Mesothelial cell of epicardium (in vitro differentiated cells): ENCODE measurements at places on chromosomes 7 and 10.

GRCh38 chr7:14936554-14936953, 34.0 kb upstream of the DGKB start:
- DNase-seq, result no peak
- H3K4me3 ChIP-seq, result no peak overlapping the region
- H3K27me3 ChIP-seq, result peaks cover 9% of the 10 kb centered on the region

- H3K36me3 ChIP-seq, result no peaks in the 10 kb centered on the region
- H3K27me3 ChIP-seq, result no peaks in the 10 kb centered on the region
- H3K4me1 ChIP-seq, result peaks cover 77% of the 10 kb centered on the region
- H3K4me3 ChIP-seq, result no peak overlapping the region
- H3K27ac ChIP-seq, result peak overlapping the region; percentile 83
Measured at GRCh38 chr10:71241114-71241829, 28.9 kb downstream of the UNC5B start.

DNA sequence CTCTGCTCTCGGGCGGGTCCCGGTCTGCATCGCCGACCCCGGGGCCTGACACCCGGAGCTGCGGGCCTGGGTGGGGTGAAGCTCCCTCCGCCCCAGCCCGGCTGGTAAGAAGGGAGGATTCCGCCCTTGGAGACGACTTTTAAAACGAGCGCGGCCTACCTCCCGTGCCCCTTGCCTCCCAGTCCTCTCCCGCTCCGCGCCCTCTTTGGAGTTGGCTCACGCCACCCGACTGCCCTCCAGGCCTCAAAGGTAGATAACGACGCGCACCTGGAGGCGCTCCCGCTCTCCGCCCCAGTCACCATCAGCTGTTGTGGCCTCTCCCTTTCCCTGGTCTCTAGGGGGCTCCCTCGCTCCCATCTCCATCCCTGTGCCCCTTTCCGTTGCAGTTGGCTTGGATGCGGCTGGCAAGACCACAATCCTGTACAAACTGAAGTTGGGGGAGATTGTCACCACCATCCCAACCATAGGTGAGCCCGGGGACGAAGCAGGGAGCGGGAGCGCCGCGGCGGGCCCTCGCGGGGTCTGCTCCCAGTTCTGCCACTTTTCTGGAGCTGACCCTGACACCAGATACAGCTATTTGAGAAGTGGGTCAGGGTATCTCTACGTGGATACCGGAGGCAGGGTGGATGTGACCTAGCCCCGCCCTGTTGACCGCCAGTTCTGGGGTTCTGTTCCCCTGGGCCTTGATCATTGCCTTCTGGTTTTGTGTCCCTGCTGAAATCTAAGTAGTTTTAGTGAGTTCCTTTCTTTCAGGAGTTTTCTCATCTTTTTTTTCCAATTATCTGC, 679 bp downstream of the ARF5 start:
- peaks cover 32% of the 10 kb centered on the region for H3K4me1 ChIP-seq
- peak overlapping the region; percentile 99 for H3K4me3 ChIP-seq
- peaks cover 19% of the 10 kb centered on the region for H3K36me3 ChIP-seq

GRCh38 chr7:24069751-24070150, 214.2 kb upstream of the NPY start:
- H3K4me1 ChIP-seq, result peaks cover 2% of the 10 kb centered on the region
- no peaks in the 10 kb centered on the region for H3K27me3 ChIP-seq
- DNase-seq, result no peak
- no peak overlapping the region for H3K4me3 ChIP-seq
- no peak overlapping the region for H3K27ac ChIP-seq
- H3K36me3 ChIP-seq, result no peaks in the 10 kb centered on the region

- peaks cover 4% of the 10 kb centered on the region for H3K36me3 ChIP-seq
- peaks cover 8% of the 10 kb centered on the region for H3K4me1 ChIP-seq
- no peak for DNase-seq
- no peaks in the 10 kb centered on the region for H3K27me3 ChIP-seq
Measured at GRCh38 chr7:29593459-29593858, 29.8 kb downstream of the PRR15 start.

DNA sequence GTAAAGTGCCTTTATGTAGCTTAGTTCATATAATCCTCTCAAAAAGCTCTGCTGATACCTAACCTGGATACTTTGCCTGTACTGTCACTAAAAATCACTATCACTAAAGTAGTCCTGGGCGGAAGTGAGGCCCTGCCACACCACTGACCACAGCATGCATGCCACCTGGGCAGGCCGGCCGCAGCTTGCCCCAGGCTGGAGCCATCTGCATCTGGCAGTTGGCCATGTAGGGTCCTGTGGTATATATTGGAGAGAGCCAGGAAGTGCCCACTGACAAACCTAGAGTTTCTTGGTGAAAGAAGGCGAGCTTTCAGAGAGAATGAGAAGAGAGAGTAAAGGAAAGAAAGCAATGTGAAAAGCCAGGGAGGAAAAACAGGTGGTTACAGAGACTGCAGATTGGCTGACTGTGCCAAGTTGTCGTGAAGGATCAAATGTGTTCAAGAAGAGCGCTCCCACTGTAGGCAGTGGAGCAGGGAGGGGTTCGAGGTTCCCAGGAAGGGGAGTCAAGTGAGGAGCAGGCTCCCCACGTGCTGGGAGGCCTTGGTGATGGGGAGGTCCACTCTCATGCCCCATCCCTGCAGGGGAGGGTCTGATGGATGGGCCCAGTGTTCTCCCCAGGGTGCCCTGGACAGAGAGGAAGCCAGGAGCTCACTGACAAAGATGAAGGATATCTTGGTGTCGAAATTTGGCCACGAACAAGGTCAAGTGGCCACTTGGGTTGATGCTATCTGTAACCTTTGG, 13.6 kb downstream of the LOXL4 start:
- peaks cover 17% of the 10 kb centered on the region for H3K36me3 ChIP-seq
- no peak overlapping the region for H3K27ac ChIP-seq
- no peak overlapping the region for H3K4me3 ChIP-seq
- DNase-seq, result no peak
- no peaks in the 10 kb centered on the region for H3K4me1 ChIP-seq

- no peak overlapping the region for H3K4me3 ChIP-seq
- DNase-seq, result no peak
- H3K27ac ChIP-seq, result no peak overlapping the region
- H3K36me3 ChIP-seq, result no peaks in the 10 kb centered on the region
- H3K4me1 ChIP-seq, result peaks cover 26% of the 10 kb centered on the region
- H3K27me3 ChIP-seq, result no peaks in the 10 kb centered on the region
Measured at GRCh38 chr10:27625452-27626211, 120.0 kb downstream of the MKX start.

DNA sequence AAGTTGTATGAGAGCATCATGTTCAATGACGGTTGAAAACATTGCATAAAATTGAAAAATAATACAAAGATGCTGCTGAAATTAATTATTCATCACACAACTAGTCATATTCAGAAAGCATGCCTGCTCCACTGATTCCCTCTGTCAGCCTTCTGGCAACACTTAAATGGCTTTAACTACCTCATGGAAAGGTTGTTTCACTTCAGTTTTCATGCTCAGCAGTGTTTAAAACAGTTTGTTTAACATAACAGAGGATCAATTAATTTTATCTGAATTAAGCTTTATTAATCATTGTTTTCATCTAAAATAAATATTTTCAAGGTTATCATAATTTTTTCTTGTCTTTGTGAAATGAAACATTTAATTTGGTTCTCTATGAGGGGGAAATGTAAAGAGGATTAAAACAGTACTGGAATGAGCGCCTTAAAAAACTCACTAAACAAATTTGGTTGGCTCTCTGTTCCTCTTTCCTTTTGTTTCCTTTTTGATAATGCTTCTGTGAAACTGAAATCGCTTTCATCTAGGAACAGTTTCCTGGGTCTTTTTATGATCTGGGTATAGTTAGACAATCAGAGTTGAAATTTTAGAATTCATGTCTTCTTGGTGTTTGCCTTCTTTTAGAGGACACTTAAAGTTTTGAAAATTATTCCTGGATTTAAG, 427.4 kb downstream of the SH2D4B start:
- no peak overlapping the region for H3K4me3 ChIP-seq
- peaks cover 26% of the 10 kb centered on the region for H3K4me1 ChIP-seq
- H3K27me3 ChIP-seq, result no peaks in the 10 kb centered on the region
- no peaks in the 10 kb centered on the region for H3K36me3 ChIP-seq

GRCh38 chr7:102836191-102836919, 76.4 kb upstream of the LRRC17 start:
- H3K27ac ChIP-seq, result peak overlapping the region; percentile 90
- no peak for DNase-seq
- no peaks in the 10 kb centered on the region for H3K36me3 ChIP-seq

DNA sequence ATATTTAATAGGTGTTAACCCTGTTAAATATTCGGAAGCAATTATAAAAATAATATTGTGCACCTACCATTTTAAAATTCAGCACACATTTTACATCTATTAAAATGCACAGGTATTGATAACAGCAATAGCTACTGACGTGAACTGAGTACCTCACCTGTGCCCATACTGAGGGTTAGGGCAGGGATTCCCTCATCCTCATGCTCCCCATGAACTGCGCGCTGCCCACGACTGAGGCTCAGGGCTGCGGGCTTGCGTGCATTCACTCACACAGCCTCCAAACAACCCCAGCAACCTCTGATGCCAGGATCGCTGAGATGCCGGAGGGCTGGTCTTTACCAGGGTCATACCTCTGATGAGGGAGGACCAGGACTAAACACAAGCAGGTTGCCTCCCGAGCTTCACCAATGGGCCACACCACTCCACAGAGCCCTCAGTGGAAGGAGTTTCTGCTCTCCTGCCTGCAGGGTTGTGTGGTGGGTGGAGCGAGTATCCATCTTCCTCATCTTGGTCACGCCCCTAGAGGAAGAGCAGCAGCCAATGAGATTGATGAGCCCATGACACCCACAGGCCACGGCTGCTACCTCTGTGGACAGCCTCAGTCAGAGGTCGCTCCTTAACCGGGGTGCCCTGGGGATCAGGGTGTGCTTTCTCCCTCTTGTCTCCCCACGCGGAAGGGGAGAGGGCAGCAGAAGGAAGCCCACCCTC, 478.3 kb downstream of the TNS3 start:
- peaks cover 2% of the 10 kb centered on the region for H3K36me3 ChIP-seq
- no peaks in the 10 kb centered on the region for H3K4me1 ChIP-seq
- no peaks in the 10 kb centered on the region for H3K27me3 ChIP-seq

- no peak overlapping the region for H3K27ac ChIP-seq
- no peak overlapping the region for H3K4me3 ChIP-seq
- DNase-seq, result no peak
- H3K36me3 ChIP-seq, result no peaks in the 10 kb centered on the region
Measured at GRCh38 chr10:62657244-62657835, 147.2 kb upstream of the ADO start.

DNA sequence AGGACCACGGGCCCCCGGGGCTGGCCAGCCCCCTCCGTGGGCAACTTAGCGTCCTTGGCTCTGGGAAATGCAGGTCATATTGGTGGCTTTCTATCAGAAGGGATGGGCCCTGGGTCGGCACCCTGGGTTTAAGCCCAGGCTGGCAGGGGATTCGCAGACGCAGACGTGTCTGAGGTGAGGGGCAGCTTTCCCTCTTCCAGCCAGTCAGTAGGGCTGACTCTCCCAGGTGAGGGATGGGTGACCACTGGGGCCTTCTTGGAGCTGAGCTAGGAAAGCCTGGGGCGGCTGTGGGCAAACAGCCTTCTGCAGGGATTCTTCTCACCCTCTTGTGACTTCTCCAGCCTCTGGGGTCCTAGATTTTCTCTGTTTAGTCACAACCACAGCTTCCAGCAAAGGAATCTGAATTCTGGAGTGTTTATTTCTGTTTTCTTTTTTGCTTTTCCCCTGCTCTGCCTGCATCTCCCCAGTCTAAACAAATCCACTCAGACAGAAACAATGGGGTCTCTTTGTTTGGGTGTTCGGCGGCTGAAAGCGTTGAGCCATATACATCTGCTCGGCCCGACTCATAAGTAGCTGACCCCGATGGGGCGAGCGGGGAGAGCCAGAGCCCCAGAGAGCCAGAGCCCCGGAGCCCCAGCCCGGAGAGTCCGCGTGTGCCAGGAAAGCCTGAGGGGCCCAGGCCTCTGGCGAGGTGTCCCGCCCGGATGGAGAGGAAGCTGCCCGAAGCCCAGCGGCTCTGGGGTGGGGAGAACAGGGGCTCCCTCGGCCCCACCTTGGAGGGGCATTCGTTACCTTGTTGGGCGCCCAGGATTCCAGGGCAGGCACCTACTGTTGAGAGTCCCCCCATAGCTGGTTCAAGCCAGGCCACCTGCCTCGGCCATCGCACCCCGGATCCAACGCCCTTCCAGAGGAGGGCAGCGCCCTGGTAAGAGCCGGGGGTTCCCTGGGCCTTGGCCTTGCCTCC, 2.0 kb downstream of the MNX1 start:
- peaks cover 87% of the 10 kb centered on the region for H3K27me3 ChIP-seq
- DNase-seq, result no peak
- H3K4me3 ChIP-seq, result peak overlapping the region; percentile 24
- no peaks in the 10 kb centered on the region for H3K36me3 ChIP-seq
- H3K27ac ChIP-seq, result no peak overlapping the region

GRCh38 chr10:87763086-87763861, 54.8 kb downstream of the ATAD1 start:
- H3K27ac ChIP-seq, result peak overlapping the region; percentile 50
- no peaks in the 10 kb centered on the region for H3K27me3 ChIP-seq
- H3K4me3 ChIP-seq, result no peak overlapping the region
- peaks cover 6% of the 10 kb centered on the region for H3K4me1 ChIP-seq

GRCh38 chr10:23512355-23513058, 73.6 kb downstream of the OTUD1 start:
- H3K36me3 ChIP-seq, result no peaks in the 10 kb centered on the region
- no peaks in the 10 kb centered on the region for H3K4me1 ChIP-seq
- peaks cover 17% of the 10 kb centered on the region for H3K27me3 ChIP-seq
